Activated T-helper 9 cell treated with anti-CD3 and anti-CD28 coated beads, Interleukin-2, amount 50 U/mL, for 16 hours (primary cell): ENCODE measurements at places on chromosomes 16 and 17.

DNA sequence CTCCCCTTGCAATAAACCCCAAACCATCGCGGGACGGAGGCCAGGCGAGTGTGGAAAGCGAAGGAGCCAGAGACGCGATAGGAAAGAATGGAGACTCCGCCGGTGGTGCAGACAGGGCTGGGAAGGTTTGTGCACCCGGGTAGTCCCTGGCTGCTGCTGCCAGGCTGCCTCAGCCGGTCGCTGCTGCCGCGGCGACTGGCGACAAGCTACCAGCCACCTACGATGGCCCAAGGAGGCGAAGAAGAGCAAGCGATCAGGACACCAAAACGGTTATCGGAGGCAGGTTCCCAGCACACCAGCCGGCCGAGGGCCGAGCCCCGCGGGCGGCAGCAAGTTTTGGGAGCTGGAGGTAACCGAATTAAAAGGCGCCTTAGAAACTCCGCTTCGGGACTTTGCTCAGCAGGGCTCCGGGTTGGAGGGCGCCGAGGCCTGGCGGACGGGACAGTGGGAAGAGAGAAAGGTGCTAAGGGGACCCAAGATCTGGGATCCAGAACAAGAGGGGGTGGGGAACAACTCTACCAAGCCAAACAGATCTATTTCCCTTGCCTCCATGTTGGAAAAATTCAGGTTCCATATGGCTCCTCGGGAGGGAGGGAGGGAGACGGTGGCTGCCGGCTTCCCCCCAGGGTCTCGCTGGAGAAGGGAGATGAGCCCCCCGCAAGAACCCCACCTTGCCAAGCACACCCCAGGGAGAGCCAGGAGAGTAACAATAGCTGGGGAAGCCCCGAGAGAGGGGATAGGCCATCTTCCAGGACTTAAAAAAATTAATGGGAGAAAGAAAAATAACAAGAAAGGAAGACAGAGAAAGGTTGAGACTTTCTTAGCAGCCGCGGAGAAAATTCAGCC, 9.7 kb upstream of the HOXB2 start:
- DNase-seq: no peak

GRCh38 chr16:58459344-58460218, 40.4 kb upstream of the NDRG4 start:
- peak; percentile 18 for DNase-seq

- no peak for DNase-seq
These were observed 4.9 kb upstream of the LPCAT2 start for GRCh38 chr16:55503726-55504550.

DNA sequence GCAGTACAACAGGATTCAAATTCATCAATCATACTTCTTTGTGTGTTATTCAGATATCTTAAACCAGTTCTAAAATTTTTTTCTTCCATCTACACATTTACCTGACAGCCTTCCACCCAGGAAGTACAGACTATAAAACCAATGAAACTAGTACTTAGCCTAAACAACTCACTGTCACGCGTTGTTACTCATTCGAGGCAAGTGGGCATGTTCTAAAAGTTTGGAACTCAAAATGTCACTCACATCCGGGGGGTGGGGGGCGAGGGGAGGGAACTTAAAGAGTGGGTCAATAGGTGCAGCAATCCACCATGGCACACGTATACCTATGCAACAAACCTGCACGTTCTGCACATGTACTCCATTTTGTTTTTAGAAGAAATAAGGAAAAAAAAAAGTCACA, 90.4 kb upstream of the PLEKHM1 start:
- DNase-seq: no peak

GRCh38 chr17:75342996-75343395, 53.8 kb upstream of the SLC25A19 start:
- no peak for DNase-seq

- DNase-seq: no peak
These were observed 45.8 kb upstream of the CIBAR2 start for GRCh38 chr16:85157813-85158742.

DNA sequence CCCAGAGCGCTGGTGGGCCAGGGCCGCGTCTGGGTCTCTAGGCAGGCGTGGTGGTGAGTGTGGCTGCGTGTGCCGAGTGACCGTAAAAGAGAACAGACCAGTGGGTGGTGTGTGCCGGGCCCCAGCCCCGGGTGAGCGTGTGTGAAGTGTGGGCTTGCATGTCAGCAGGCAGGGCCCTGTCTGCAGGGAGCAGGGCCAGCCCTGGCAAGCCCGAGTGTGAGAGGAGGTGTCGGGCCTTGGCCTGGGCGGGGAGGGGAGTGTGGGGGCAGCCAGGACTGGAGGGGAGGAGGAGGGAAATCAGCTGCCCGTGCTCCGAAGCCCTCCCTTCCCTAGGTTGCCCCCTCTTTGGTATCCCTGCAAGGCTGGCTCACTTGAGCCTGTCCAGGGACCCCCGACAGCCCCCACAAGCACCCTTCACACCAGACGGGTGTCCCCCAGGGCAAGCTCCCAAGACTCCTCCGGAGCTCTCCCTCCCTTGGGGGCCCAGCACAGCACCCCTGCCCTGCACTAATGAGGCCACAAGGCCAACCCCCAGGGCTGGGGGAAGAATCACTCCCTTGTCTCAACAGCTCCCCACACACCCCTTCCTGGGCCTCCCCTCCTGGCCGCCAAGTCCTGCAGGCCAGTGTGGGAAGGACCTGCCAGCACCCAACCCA, 1.9 kb downstream of the USH1G start:
- DNase-seq: no peak

- DNase-seq: no peak
These were observed 11.6 kb upstream of the CSNK1D start for GRCh38 chr17:82285141-82285540.

GRCh38 chr16:69838489-69838888, 76.4 kb downstream of the WWP2 start:
- DNase-seq: no peak

DNA sequence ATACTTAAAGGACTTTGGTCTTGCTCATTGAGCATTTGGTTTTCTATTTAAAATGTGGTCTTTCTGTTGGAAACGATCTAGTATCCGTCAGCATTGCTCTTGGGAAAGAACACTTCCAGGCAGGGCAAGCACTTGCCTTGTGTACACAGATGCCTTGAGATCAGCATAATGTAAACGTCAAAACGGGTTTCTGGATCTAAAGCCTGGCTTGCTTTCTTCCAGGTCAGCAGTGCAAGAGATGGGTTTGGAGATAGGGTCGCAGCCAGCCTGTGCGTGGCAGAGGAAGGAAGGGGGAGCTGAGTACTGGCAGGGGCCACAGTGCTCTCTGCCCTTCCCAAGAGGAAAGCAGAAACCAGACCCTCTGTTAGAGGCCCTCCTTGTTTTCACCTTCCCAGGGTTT, 175.5 kb downstream of the LGALS9B start:
- no peak for DNase-seq

- peak; percentile 67 for DNase-seq
These were observed 14.7 kb downstream of the KCTD19 start for GRCh38 chr16:67311607-67312488.

GRCh38 chr16:30893417-30893743, 497 bp downstream of the BCL7C start:
- no peak for DNase-seq

DNA sequence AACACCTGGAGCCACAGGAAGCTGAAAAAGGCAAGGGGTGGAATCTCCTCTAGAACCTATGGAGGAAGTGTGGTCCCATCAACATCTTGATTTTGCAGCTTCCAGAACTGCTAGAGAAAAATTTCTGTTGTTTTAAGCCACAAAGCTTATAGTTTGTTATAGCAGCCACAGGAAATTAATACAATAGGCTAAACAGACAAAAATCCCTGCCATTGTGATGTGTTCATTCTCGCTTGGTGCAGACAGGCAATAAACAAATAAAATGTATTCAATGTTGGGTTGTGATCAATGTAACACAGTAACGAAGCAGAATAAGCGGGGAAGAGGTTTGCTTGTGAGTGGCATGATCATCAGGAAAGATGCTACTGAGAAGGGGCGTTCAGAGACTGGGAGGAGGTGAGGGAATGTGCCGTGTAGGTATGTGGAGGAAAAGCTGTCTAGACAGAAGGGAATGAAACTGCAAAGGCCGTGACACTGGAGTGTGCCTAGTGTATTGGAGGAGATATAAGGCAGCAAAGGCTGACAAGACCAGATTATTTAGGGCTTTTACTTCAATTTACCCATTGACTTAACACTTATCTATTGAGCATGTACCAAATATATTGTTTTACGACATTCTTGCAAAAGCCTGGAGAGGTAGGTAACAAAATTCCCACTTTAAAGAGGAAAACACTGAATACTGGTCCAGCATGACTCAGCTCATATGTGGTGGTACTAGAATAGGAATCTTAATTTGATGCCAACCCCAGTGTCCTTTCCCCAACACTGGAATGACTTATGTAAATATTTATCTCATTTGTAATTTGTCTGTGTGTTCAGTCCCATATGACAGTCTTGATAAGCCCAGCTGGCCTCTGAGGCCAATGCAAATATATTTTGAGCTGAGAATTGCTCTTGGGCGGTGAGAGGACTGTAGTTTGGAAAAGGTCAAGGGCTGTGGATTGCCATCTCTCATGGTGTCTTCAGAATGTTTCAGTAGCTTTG, 375.9 kb downstream of the CDH13 start:
- DNase-seq: no peak

GRCh38 chr17:63573634-63574033, 23.4 kb downstream of the DCAF7 start:
- no peak for DNase-seq

GRCh38 chr16:27646806-27647205, 96.9 kb downstream of the KATNIP start:
- no peak for DNase-seq

DNA sequence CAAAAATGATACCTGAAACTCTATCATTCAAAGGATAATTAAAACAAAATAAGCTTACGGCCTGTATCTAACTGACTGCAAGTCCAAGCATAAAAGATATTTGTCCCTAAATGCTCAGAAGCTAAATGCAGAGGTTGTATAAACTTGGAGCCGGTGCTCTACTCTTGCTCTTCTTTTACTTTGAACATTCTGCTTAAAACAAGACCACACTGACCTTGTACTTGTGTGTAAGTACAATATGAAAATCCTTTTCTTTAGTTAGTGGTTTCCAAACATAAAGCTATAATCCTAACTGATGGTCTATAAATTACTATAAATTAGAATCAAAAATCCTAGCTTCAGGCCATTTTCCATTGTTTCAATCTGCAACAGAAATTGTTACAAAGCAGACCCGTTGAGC, 74.6 kb downstream of the SPAG9 start:
- DNase-seq: no peak

GRCh38 chr17:65362826-65363225, 198.6 kb downstream of the AXIN2 start:
- DNase-seq: no peak

DNA sequence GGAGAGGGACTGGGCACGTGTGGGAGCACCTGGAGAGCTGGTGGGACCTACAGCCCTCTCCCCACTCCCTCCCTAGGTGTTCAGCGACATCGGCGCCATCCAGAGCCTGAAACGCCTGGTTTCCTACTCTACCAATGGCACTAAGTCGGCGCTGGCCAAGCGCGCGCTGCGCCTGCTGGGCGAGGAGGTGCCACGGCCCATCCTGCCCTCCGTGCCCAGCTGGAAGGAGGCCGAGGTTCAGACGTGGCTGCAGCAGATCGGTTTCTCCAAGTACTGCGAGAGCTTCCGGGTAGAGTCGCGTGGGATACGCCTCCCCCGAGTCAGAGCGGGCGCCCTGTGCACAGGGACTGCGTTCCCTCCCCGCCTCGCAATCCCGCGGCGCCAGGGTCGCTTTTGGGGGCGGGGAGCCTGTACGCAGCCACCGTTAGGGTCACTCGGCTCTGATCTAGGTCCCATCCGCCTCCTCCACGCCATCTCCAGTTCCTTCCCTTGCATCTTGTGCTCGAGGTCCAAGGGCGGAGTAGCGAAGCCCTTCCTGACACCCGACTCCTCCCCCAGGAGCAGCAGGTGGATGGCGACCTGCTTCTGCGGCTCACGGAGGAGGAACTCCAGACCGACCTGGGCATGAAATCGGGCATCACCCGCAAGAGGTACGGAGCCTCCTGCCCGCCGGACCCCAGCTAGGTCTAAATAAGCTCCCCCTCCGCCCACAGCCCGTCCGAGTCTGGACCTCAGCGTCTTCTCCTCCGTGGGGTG, 13.0 kb downstream of the SARM1 start:
- DNase-seq: peak; percentile 42

DNA sequence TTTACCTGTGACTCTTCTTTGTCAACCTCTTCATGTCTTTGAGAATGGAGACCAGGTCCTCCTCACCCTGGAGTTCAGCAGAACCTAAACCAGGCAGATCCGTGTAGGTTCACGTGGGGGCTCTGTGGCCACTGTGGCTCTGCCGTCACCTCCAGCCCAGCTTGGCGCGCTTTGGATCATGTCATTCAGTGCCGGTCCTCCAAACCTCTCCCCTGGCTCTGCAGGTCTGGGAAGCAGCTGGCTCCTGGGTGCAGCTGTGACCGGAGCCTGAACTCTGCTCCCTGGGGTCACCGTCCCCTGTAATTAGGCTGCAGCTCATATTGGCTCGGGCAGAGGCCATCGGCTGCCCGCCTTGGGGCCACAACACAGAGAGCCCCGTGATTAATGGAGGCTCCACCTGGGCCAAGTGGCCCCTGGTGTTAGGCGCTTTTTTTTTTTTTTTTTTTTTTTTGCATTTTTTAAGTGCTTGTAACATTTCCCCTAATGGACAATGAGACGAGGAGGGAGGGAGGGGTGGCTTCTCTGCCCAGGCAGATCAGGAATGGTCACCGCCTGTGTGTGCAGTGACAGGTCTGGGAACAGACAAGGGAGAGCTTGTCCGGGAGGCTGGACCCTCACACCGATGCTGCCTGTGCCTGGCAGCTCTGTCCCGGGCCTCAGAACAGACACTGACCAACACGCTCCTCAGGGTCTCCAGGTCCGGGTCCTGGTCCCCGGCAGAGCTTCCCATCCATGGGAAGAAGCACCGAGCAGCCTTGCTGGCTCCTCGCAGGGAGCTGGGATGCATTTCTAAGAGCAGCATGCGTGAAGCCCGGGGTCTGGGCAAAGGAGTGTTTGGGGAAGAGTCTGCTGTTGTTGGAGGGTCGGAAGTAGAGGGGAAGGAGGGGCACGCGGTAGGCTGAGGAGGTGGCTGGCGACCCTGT, 247.9 kb downstream of the SEC14L1 start:
- DNase-seq: no peak

- DNase-seq: no peak
These were observed 30.3 kb downstream of the CHD9NB start for GRCh38 chr16:53022374-53022773.

- DNase-seq: no peak
These were observed 4.1 kb downstream of the PRCD start for GRCh38 chr17:76543826-76544545.

- no peak for DNase-seq
These were observed 32.7 kb downstream of the BMERB1 start for GRCh38 chr16:15466886-15467781.

- DNase-seq: no peak
These were observed 435.0 kb downstream of the MAF start for GRCh38 chr16:79165506-79165905.

GRCh38 chr16:86906623-86907022, 328.3 kb downstream of the FOXL1 start:
- no peak for DNase-seq

- DNase-seq: no peak
These were observed 10.4 kb downstream of the IL34 start for GRCh38 chr16:70656712-70657263.

- DNase-seq: no peak
These were observed 20.3 kb downstream of the HSD11B2 start for GRCh38 chr16:67451061-67451703.
